ENCODE measurements at places on chromosomes 6 and 20.

DNA sequence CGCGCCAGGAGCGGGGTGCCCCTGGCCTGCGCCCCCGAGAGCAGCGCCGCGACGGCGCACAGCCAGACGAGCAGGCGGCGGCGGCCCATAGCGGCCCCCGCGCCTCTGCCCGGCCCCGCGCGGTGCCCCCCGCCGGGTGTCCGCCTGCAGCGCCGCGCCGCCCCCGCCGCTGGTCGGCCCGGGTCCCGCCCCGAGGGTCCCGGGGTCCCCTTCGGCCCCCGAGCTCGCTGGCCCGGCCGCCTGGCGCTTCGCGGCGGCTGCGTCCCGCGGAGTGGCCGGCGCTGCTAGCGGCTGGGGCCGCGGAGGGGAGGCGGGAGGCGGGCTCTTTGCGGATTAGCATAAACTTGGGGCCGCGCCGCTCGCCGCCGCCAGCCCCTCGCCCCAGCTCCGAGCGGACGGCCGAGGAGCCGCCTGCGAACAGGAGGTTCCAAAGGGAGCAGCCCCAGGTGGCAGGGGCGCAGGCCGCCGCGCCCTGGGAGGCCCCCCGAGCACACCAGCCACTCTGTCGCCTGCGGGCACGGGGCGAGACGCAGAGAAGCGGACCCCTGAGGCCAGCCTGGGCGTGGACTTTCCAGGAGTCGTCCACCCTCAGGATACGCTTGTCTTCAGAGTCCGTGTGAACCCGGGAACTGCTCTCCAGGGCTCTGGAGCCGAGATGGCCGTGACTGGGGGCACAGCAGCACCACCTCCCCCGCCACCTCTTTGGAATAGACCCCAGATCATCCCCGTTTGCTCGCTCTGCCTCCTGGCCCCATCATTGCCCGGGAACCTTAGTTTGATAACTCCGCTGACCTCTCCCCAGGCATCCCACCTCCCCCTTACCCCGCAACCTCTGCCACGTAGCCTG lies at the start of gene EMILIN3:
TSS of gene EMILIN3 (minus strand) at position 273 of the 847 bp plus-strand sequence. CDS start at position 89, 184 bp downstream.
- no peak for DNase-seq

GRCh38 chr6:38136547-38136946 lies 317.0 kb downstream of the ZFAND3 start:
- no peak for DNase-seq

- DNase-seq, result no peak
Measured at GRCh38 chr6:53530346-53530745, 14.6 kb downstream of the GCLC start.

- no peak for DNase-seq
Measured at GRCh38 chr6:57247603-57248002, 25.5 kb upstream of the RAB23 start.

GRCh38 chr6:74091136-74091793 lies 395.3 kb downstream of the CD109 start:
- no peak for DNase-seq

DNA sequence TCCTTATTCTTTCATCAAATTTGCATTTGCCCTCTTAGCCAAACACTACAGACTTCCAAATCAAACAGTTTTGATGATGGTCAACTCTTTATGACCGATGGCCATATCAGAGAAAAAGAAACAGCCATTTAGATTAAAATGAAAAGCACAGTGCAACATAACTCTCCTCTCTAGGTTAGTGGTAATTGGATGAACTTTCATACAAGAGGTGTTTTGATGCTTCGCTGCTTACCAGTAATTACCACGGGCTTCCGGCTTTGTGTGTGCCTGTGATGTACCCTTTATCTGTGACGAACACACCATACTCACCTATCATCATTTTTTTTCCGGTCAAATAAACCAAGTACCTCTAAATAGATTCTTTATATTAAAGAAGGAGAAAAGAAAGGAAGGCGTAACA lies 181.8 kb downstream of the FOXA2 start:
- DNase-seq, result no peak

DNA sequence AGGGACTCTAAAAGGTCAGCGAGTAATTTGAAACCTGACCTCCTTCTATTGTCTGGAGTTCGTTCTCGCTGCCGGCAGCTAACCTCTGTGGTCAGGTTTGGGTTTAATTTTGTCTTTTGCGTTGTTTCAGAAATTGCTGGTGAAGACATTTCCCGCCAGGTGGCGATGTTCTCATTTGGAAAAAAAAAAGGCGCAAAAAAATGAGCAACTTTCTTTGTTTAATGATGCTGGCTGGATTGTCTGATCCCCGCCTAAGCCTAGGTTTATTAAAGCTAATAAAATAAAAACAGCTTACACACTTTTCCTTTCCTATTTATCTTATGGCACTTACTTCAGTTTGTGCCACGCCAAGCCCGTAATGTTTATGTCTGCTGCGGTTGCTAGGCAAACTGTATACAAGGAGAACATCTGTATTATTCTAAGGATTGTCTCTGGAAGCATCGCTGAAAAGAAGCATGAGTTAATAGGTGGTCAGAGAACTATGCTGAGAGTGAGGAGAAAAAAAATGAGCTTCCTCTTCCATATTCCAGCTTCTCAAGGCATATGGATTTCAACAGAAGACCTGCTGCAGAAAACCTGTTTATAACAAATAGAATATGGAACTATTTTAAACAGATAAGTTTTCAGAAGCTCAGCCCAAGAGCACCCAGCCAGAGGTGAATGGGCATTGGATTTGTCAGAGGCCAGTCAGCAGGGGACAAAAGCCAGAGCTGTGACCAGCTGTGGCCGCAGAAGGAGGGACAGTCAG lies 205.7 kb downstream of the DOK5 start:
- no peak for DNase-seq

- DNase-seq, result no peak
Measured at GRCh38 chr6:5961836-5962235, 44.9 kb downstream of the NRN1 start.

GRCh38 chr20:5171790-5172164 lies 45.0 kb downstream of the CDS2 start:
- DNase-seq, result no peak

DNA sequence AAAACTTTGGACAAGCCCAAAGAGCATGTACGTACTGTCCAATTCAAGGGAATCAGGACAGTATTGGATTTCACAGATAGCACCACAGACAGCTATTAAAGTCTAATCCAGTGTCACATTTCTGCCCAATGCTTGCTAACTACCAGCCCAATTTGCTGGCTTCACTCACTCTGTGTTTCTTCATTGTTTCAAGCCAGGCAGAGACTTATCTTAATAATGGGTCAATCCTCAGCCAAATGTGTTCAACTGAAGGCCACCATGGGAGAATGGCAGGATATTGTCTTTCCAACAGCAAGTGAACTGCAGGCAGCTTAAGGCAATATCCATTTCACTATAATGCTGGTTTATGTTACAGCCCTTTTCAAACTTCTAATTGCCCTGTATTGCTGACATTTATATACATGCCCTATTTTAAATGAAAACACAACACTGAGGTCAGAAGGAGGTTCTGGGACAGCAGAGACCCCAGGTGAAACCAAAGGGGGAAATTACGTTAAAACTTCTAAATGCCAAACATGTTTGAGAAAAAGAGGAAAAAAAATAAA lies 142.1 kb upstream of the RSPO3 start:
- DNase-seq, result no peak

DNA sequence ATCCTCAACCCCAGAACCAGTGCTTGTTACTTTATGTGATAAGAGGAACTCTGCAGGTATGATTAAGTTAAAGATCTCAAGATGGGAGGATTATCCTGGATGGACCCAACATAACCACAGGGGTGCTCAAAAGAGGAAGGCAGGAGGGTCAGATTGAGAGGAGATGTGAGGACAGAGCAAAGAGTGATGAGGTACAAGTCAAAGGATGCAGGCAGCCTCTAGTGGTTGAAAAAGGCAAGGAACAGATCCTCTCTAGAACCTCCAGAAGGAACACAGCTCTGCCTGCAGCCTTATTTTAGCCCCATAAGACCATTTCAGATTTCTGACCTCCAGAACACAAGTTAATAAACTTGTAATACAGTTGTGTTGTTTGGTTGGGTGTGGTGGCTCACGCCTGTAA lies 41.2 kb downstream of the PDSS2 start:
- DNase-seq, result no peak

- no peak for DNase-seq
Measured at GRCh38 chr20:49490689-49491088, 8.2 kb upstream of the KCNB1 start.

- no peak for DNase-seq
Measured at GRCh38 chr6:75402296-75402695, 91.3 kb downstream of the FILIP1 start.

DNA sequence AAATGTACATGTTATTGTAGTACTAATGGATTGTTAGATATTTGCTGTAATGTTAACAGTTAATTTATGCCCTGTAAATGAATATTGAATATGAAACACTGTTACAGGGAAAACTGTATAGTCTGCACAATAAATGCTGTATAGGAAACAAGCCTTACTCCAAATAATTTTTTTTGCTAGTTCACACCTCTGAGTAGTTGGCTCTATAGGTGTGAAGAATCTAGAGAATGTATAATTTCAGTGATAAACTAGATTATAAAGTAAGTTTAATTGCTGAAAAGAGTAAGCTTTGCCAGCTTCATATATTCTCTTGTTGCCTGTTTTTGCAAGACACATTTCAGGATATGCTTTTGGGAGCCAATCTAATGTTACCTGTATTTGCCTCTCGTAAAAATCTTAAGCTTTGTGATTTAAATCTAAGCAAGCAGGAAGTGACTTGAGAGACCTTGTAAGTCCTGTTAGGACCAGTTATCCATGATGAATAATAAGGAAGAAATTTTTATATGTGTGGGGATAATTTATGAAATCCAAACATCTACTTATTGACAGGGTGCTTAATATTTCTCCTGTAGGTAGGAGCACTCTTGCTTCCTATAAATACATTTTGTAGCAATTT lies 232.4 kb downstream of the ZFAND3 start:
- DNase-seq, result no peak

- no peak for DNase-seq
Measured at GRCh38 chr6:92446052-92446451, 973.3 kb downstream of the EPHA7 start.

- DNase-seq, result peak; percentile 71
Measured at GRCh38 chr6:119148098-119148824, 69.8 kb upstream of the FAM184A start.

DNA sequence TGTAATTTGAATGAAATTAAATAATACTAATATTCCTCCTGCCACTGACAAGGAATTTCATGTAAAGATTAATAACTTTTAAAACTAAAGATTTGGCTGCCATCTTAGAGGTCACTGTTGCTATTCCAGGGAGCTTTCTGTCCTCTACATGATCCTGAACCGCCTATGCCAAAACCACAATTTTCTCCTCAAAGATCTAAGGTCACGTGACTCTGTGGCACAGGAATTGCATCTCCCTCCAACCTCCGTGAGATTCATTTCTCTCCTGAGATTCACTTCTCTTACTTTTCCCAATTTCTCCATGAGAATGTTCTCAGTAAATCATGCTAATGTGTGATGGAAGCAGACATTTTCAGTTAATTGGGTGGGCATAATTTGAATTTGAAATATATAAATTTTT lies 379.6 kb upstream of the TSHZ2 start:
- no peak for DNase-seq

GRCh38 chr20:50447102-50447804 lies 62.9 kb upstream of the PTPN1 start:
- DNase-seq, result no peak

- peak; percentile 57 for DNase-seq
Measured at GRCh38 chr6:158518191-158519127, 41.4 kb upstream of the TMEM181 start.

DNA sequence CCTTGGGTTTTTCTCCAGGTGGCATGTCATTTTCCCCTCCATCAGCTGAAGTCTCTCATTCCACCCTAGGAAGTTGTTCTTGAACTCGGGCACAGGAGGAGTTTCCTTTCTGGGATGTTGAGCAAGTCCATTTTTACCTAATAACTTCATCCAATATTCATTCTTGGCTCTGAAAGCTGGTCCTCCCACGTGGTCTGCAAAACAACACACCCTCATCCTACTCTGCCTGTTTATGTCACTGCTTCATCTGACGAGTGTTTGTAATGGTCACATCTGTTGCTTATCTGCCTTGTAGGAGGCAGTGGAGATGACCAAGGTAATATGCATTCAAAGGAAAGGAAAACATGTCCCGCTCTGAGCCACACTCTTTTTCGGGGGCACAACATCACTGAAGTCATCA lies 41.7 kb upstream of the AIG1 start:
- DNase-seq, result no peak

GRCh38 chr6:26016245-26016962 lies 53.8 kb downstream of the TRIM38 start:
- DNase-seq, result no peak

GRCh38 chr6:63572747-63573075 lies 431 bp downstream of the LOC128125822 start:
- DNase-seq, result no peak

DNA sequence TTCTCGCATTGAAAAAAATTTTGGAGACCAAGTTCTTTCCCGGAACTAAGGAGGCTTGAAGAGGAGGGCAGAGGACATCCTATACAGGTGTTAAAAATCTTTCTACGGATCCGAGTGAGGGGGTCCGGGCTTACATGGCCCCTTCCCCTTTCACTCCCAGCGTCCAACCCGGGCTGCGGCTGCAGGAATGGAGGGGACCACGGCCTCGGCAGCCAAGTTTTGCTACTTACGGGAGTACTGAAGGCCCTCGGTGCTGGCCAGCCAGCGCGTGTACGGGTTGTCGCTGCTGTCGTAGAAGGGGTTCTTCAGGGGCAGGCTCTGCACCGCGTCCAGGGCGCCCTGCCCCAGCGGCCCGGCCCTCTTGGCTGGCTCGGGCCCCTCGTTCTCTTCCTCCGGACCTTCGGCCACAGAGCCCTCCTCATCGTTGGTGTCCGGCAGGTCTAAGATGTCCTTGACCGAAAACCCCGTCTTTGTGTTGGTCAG lies 642 bp downstream of the NKX2-2 start:
- DNase-seq, result no peak

DNA sequence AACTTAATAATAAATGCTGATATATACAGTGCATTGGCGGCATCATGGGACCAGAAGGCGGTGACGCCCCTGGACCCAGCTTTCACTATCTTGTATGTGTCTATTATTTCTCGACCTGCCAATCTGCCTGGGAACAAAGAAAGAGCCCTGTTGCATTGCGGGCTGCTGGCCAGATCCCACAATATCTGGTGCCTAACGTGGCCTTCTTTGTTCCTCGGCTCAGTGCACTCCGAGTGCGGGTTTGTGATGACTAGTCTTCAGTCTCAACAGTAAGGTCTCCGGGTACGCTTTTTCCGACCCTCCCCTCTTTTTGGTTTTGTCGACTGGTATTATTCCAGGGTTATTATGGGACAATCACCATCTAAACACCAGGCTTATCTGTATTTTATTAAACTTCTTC lies 291.5 kb downstream of the TBC1D32 start:
- no peak for DNase-seq

DNA sequence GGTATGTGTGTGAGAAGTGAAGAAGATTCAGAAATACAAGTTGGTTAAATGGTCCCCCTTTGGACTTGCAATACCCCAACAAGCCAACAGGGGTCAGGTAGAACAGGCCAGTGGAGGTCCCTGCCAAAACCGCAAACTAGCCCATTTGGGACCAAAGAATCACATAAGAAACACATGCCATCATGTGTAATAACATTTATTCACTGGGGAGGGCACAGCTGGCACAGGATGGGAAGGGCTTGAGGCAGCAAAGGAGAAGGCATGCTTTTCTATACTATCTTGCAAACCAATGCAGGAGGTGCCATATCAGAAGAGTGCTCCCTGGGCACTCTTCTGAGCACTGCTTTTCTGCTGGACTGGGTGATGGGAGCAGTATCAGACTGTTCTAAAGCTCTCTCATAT lies 116.1 kb upstream of the TRAF3IP2 start:
- DNase-seq, result no peak

GRCh38 chr6:77638129-77638830 lies 14.6 kb upstream of the MEI4 start:
- no peak for DNase-seq

GRCh38 chr6:103280417-103280816 lies 1579.3 kb downstream of the HACE1 start:
- DNase-seq, result no peak

- DNase-seq, result no peak
Measured at GRCh38 chr6:42987533-42988451, 3.4 kb downstream of the PPP2R5D start.

All from AG09309 (cell line).